Ureter (tissue), 1 donor: ENCODE measurements at places on chromosomes 11 and 22. TPM values are rescaled to one million over a fixed set of nuclear protein-coding genes. Genes with fewer than 3 reads are reported as not detected.

Gene SLC22A25
- total RNA-seq, result not detected

DNA sequence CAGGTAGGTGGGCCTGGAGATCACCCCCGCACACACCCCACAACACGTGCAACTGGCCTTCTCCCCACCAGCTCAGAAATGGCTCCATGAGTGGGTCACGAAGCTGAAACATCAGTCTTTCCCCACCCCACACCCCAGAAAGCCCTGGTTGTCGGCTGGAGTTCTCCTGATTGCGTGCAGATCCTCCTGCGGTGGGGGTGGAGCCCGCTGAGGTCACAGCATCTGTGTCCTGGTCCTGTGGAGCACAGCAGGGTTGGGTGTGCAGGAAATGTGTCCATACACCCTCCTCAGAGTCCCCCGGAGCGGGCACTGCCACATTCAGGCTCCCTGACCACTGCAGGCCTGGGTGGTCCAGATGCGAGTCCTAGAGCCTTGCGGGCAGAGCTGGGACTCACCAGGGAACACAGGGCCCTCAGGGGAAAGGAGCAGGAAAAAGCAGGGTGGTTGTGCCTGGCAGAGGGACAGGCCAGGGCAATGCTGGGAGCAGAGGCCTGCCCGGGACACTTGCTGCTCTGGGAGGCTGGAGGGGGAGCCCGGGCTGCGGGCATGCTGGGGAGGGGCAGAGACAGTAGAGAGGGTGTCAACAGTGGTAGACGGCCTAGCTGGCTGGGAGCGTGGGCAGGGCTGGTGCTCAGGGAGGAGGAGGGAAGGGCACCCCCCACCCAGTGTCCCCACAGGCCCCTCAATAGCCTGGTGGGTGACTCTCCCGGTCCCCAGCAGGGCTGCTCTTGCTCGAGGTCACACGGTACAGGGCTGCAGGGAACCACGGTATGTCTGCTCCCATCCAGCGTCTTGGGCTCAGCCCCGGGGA is 42.4 kb upstream of the PPARA start:
- DNase-seq, result no peak

GRCh38 chr22:37930270-37930951 is 23.0 kb downstream of the C22orf23 start:
- DNase-seq, result no peak

GRCh38 chr11:131002145-131002544 is 85.9 kb upstream of the SNX19 start:
- DNase-seq, result no peak

GRCh38 chr22:22073769-22074561 is 91.4 kb upstream of the TOP3B start:
- no peak for DNase-seq

GRCh38 chr11:121194731-121195596 is 93.9 kb downstream of the TECTA start:
- DNase-seq, result peak; percentile 70

GRCh38 chr11:124674571-124674970 is 867 bp downstream of the SPA17 start:
- no peak for DNase-seq

DNA sequence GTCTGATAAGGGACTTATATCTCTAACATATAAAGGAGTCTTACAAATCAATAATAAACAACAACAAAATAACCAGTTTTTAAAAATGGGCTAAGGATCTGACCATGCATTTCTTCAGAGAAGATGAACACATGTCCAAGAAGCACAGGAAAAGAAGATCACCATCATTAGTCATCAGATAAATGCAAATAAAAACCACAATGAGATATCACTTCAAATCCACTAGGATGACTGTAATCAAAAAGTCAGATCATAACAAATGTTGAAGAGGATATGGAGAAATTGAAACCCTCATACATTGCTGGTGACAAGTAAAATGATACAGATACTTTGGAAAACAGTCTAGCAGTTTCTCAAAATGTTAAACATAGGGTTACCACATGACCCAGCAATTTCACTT is 61.2 kb upstream of the MYOD1 start:
- no peak for DNase-seq
